Activated CD4-positive, alpha-beta T cell treated with anti-CD3 and anti-CD28 coated beads, Interleukin-2, amount 50 U/mL, for 4 hours (primary cell): ENCODE measurements at places on chromosomes 3 and 15.

GRCh38 chr3:72580900-72581299 lies 267.3 kb downstream of the SHQ1 start:
- DNase-seq = no peak

GRCh38 chr15:64749167-64749566 lies 26.2 kb downstream of the RBPMS2 start:
- no peak for DNase-seq

GRCh38 chr3:58164906-58165821 lies 45.6 kb downstream of the DNASE1L3 start:
- DNase-seq = no peak

DNA sequence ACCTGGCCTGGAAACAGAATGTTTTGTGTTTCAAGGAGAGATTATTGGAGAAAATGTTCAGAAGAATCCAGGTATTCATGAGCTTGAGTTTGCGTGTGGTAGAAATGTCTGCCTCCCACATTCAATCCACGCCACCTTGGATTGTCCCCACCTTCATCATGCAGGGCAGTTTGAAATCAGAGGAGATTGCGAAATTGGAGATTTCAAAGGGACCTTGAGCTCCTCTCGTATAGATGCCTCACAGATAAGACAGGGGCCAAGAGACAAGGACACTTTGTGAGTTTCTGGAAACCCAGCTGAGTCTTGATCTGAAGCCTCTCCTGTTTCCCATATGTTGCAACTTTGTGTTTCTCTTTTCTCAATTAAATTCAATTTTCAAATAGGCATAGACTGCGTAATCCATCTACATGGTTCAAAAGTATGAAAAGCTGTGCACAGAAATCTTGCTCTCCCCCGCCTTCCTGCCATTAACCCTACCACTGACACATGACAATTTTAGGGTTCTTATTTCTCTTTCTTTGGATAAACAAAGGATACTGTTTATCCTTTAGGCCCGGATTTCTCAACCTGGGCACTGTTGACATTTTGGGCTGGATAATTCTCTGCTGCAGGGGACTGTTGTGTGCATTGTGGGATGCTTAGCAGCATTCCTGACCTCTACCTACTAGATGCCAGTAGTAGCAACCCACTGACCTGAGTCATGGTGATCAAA lies 53.8 kb downstream of the CMTM8 start:
- no peak for DNase-seq

DNA sequence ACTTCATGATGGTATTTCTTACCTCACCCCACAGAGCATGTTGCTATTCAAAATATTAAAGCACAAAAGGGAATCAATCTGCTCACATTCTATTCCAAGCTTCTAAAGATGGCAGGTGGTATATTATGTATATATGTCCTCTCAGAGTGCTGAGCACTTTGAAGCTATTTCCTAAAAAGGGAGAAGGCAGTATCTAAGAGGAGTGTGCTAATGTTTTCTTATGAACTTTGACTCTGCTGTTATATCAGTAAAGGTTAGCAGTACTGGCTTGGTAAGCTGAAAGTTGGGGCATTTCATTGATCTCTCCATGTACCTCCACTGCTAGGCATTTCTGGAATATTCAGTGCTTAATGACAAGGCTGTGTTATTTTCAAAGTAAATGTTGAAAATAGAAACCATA lies 43.4 kb downstream of the IL1RAP start:
- no peak for DNase-seq

DNA sequence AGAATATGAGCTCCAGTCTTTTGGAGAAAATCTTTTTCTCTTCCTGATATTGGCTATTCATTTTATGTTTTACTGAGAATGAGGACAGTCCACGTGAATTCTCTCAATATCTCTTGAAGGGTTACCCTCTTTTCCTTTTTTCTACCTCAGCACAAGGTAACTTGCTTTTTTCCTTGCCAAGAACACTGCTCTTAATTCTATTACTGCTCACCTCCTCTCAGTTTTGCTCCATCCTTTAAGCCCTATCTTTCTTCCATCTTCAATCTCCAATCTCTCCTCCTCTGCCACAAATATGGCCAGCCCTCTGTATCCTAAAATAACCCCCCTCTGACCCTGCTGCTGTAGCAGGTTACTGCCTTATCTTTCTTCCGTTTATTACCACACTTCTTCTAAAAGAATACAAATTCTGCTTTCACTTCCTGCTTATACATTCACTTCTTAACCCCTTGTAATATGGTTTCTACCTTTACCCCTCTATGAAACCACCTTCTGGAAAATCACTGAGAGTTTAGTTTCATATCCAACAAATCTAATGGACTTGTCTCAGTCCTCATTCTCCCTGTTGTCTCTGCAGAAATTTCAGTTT lies 89.0 kb downstream of the NFKBIZ start:
- no peak for DNase-seq

- DNase-seq = no peak
Measured at GRCh38 chr3:74787011-74787410, 172.6 kb upstream of the CNTN3 start.

DNA sequence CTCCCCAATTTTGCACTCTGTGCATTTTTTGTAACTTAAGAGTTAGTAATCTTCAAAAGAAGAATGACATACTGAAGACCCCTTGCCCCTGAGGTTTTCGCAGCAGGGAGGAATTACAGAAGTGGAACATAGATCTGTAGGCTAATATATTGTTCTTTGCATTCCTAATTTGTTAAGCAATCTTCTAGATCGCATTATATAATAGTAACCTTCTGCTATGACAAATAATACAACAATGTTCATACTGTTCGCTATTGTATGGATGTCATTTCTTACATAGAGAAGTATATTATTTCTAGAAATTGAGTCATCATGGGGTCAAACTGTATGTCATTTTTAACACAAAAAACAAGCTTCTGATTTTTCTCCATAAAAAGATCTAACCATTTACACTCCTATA lies 95.8 kb upstream of the TGFBR2 start:
- no peak for DNase-seq

GRCh38 chr3:17640466-17640865 lies 102.0 kb downstream of the TBC1D5 start:
- no peak for DNase-seq

DNA sequence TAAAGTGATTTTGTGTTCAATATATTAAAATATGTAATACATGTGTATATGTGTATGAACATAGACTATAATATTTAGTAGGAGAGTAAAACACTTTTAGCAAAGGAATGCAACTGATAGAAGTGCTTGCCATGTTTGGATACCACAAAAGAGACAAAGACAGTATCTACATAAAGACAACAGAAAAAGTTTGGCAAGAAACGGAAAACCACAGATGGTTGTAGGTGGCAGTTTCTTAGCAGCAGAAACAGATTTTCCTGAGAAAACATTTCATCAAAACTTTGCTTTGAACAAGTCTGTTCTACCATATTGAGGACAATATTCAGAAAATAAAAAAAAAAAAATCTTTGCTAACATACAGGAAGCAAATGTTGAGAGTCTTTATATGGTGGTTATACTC lies 1560.4 kb upstream of the GBE1 start:
- no peak for DNase-seq

GRCh38 chr3:72255791-72256559 lies 471.0 kb upstream of the PROK2 start:
- DNase-seq = no peak

- DNase-seq = no peak
Measured at GRCh38 chr3:11289864-11290263, 17.7 kb downstream of the ATG7 start.

DNA sequence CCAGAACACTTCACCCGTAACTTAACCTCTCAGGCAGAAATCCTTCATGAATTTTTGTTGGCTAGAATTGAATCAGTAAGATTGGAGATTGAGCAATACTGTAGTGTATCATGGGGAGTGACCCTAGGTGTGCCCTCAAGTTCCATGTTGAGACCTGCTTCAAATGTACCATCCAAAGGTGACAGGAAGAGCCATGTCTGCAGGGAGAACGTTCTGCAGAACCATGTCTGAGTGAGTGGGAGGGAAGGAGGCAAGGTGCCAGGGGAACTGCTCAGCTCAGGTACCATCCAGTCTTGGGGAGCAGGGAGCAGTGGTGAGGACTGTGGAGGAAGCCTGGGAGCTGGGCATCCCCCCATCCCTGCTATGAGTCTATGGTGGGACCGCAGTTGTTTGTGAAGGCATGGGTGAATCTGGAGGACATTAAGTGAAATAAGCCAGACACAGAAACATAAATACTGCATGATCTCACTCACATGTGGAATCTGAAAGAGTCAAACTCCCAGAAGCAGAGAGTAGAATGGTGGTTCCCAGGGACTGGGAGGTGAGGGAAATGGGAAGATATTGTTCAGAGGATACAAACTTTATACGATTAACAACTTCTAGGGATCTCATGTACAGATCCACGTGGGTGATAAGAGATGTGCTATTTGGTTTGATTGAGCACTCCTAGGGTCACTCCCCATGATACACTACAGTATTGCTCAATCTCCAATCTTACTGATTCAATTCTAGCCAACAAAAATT lies 23.3 kb downstream of the CFAP161 start:
- no peak for DNase-seq

GRCh38 chr3:134641671-134642300 lies 9.0 kb downstream of the KY start:
- no peak for DNase-seq

DNA sequence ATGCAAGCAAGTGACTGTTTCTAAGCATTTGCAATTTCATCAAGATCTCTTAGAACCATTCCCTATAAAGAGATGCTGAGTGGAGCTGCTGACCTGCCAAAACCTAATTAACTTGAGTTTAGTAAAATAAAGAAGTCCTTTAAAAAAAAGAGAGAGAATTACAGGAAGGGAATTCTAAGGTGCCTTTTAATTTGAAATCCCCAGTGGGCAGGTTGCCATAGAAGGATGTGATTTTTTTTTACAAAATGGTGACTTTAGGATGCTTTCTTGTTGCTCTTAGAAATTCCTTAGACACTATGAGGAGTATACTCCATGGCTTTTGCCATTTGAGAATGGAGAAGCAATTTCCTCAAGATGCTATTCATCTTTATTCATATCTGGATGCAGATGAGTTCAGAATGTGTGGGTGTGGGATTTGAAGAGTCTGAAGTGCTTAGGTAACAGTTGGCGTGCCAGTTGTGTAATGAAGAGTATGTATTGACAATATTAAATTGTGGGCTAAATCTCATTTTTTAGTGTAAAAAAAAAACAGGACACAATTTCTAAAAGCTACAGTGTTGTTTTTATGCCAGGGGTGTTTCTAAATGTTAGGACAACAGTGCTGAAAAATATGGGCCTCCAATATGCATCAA lies 13.6 kb downstream of the LRRC3B start:
- DNase-seq = no peak

- DNase-seq = no peak
Measured at GRCh38 chr15:86284635-86285034, 205.0 kb downstream of the AGBL1 start.

GRCh38 chr3:121769246-121769645 lies 19.7 kb upstream of the GOLGB1 start:
- no peak for DNase-seq

DNA sequence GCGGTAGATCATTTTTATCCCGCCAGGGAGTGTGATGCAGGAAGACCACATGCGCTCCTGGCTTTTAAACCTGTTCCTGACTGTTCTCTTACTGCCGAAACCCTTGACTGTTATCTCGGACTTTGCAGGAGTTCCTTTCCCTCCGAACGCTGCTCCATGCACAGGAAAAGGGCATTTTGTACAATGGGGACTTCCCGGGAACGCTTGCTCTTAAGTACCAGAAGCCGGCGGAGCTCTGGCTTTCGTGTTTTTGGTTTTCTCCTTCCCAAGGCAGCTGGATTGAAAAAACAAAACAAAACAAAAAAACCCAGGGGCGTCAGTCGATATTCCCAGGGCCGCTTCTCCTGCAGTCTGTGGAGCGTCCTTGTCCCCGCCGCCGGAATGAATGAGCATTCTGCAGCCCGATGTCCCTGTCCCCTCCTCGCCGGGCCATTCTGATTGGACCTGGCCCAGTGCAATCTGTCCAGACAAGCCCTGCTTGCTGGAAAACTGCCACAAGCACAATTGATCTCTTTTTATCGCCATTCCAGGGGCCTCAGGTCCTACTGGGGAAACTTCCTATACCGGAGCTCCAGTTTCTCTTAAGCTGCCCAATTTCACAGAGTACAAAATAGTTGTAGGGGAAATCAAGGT lies 44.8 kb downstream of the SLC6A1 start:
- DNase-seq = no peak

GRCh38 chr15:62362608-62363007 lies 197.5 kb upstream of the C2CD4B start:
- DNase-seq = no peak

- DNase-seq = no peak
Measured at GRCh38 chr15:68808770-68809169, 11.9 kb downstream of the ANP32A start.

DNA sequence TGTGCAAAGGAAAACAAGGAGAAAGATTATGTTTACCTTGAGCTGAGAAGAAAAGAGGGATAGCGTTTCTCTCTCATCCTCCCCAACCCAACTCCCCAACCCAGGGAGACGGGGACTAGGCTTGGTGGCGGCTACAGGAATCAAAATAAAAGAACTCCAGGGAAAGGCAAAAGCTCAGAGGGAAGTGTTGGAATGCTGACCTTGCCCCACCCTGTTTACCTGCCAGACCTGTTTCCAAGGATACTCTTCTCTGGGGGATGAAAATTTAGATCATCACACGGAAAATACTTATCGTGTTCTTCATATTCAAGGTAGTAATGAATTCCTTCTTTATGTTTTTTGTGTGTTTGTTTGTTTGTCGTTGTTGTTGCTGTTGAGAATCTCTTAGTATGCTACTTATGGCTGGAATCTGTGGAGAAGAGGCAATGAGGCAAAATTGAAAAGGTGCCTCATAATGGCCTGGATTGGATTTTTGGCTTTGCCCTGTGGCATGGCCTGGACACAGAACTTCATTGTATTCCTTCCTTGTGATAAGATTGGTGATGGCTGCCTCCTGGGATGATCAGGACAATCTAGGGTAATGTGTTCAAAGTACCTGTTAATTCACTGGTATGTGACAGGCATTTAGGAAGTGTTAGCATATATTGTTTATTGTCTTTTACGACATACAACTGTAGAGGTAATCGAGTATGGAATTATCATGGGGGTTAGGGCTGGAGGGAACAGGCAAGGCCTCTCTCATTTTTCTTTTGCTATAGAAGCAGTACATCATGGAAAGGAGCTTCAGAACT lies 11.1 kb upstream of the TPRG1 start:
- DNase-seq = no peak

DNA sequence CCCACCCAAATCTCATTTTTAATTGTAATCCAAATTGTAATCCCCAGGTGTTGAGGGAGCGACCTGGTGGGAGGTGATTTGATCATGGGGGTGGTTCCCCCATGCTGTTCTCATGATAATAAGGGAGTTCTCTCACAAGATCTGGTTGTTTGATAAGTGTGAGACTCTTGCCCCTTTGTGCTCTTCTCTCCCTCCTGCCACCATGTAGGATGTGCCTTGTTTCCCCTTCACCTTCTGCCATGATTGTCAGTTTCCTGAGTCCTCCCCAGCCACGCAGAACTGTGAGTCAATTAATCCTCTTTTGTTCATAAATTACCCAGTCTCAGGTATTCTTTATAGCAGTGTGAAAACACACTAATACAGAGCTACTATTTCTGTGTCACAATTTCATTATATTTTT lies 88.7 kb downstream of the NCEH1 start:
- DNase-seq = no peak

DNA sequence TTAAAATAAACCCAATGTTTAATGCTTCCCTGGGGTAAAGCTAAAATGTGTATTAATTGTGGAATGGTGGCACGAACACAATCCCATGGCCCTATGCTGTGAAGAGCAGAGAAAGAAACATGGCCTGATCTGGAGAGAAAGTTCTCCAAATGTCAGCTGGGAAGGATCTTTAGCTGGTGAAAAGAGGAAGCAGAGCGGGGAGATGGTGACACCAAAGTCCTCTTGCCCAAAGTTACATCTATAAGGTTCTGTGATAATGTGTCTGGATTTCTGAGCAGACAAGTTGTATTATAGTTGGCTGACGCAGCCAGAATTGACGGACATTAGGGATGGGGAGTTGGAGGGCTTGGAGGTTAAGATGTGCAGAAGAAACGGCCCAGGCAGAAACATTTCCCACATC lies 196.2 kb downstream of the CHST2 start:
- DNase-seq = no peak
